ENCODE measurements at places on chromosomes 7 and 10. TPM values are rescaled to one million over a fixed set of nuclear protein-coding genes. Genes with fewer than 3 reads are reported as not detected.

Gene ATOH7
- total RNA-seq: not detected

Gene OR2A42
- 0.14 TPM for total RNA-seq

DNA sequence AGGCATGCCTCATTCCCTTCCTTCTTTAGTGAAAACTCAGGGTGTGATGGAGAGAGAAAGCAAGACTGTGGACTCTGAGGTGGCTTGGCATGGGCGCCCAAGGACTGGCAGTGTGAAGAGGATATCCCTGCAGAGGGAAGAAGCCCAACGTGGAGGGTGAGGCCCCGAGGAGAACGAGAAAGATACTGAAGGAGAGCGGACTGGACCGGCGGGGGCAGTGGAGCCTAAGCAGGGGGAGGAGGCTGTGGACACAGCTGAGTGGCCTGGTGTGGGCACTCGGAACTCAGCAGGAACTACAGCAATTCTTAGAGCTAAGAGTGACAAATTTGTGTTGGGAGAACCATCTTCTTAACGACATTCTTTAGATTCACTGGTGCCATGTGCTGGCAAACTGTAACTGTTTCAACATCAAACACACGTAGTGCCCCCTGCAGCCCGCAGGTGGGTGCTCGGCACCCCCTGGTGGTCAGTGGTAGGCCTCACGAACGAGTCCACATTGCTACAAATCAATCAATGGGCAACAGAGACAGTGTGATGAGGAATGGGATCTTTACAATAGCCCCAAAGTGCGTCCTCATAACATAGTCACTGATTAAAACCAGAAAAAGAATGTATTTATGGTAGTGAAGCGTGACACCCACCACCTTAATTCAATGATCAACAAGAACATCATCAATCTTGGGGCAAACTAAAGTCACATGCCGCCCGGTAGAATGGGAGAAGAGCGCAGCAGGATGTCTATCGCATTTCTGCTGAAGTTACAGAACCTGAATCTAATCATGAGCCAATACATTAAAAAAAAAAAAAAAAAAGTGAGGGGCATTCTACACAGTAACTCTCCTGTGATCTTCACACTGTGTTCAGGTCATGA lies 2.0 kb upstream of the SFTPA1 start:
- DNase-seq: no peak

DNA sequence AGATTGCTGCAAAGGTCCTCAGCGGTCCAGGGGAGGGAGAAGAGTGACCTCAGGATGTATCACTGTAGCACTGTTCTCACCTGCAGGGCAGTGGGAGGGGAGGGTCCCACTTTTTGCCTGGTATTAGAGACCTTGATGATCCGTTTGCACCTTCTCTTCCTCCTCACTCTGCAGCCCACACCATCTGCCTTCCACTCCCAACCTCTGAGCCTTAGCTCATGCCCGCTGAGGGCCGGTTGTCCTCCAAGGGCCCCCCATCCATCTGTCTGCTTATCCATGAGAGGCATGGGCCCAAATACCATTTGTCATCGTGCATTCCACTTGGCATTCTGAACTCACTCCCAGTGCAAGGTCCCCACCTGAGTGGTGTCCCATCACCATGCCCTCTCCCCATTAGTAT lies 64.6 kb upstream of the PCBD1 start:
- DNase-seq: peak; percentile 32

DNA sequence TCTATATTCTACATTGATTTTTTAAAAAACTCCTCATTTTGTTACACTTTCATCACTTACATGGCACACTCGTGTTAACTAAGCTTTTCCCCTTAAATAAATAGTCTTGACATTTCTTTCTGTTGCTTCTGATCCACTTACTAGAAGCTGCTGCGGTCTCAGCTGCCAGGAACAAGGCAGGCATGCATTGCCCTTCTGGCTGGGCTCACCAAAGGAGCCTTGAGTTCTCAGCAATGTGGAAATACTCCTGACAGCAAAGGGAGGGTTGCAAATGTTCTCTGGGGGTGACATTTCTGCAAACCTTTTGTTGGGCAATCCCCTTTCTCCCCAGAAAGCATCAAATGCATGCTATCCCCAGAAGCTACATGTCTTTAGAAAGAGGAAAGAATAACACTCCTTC lies 350.1 kb downstream of the PRPF18 start:
- DNase-seq: no peak

- no peak for DNase-seq
These were observed 12.3 kb downstream of the SH3PXD2A start for GRCh38 chr10:103843045-103843444.
